ENCODE measurements at places on chromosomes 1 and 21.

GRCh38 chr1:176448340-176448739, 14.6 kb upstream of the PAPPA2 start:
- no peaks in the 10 kb centered on the region for H3K27me3 ChIP-seq
- no peak overlapping the region for H3K27ac ChIP-seq
- no peaks in the 10 kb centered on the region for H3K36me3 ChIP-seq
- H3K4me3 ChIP-seq = no peak overlapping the region

GRCh38 chr1:210364479-210364878, 35.8 kb downstream of the HHAT start:
- H3K36me3 ChIP-seq = no peaks in the 10 kb centered on the region
- DNase-seq = no peak
- peaks cover 3% of the 10 kb centered on the region for H3K4me1 ChIP-seq

DNA sequence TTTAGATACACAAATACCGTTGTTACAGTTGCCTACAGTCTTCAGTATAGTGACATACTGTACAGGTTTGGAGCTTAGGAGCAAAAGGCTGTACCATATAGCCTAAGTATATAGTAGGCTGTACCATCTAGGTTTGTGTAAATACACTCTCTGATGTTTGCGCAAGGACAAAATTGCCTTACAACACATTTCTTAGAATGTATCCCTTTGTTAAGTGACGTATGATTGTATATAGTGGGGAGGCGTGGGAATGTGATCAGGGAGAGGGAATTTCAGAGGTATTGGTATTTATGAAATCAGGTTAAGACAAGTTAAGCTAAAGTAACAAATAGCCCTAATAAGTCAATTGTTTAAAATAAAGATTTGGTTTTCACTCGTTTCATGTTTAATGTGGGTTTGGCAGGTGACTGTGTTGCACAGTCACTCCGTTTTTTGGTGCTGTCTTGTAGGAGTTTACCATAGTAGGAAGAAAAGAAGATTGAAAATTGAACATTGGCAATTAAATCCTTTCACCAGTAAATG, 2.7 kb downstream of the GORAB start:
- H3K27me3 ChIP-seq = no peaks in the 10 kb centered on the region
- no peak overlapping the region for H3K27ac ChIP-seq
- H3K4me3 ChIP-seq = no peak overlapping the region
- H3K36me3 ChIP-seq = no peaks in the 10 kb centered on the region
- DNase-seq = no peak

GRCh38 chr1:168767894-168768584, 39.0 kb upstream of the DPT start:
- no peak overlapping the region for H3K4me3 ChIP-seq
- DNase-seq = peak; percentile 49
- no peaks in the 10 kb centered on the region for H3K4me1 ChIP-seq
- H3K27ac ChIP-seq = peak overlapping the region; percentile 27
- H3K36me3 ChIP-seq = no peaks in the 10 kb centered on the region

- H3K27me3 ChIP-seq = no peaks in the 10 kb centered on the region
- H3K27ac ChIP-seq = no peak overlapping the region
- H3K4me3 ChIP-seq = no peak overlapping the region
- no peak for DNase-seq
- H3K36me3 ChIP-seq = no peaks in the 10 kb centered on the region
Measured at GRCh38 chr1:167575649-167576048, 22.1 kb upstream of the CREG1 start.

DNA sequence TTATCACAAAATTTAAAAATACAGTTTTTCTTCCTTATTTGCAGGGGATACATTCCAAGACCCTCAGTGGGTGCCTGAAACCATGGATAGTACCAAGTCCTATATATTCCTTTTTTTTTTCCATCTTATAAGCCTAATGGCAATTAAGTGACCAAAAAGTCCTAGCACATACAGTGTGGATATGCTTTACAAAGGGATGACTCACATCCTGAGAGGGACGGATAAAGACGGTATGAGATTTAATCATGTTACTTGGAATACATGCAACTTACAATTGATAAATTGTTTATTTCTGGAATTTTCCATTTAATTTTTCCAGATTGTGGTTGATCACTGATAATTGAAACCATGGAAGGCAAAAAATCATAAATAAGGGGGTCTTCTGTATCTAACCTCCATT, 181.2 kb upstream of the BRINP3 start:
- H3K36me3 ChIP-seq = no peaks in the 10 kb centered on the region
- no peak for DNase-seq
- H3K27ac ChIP-seq = no peak overlapping the region
- no peak overlapping the region for H3K4me3 ChIP-seq
- no peaks in the 10 kb centered on the region for H3K4me1 ChIP-seq

GRCh38 chr1:246597340-246597739, 31.1 kb downstream of the CNST start:
- peak; percentile 55 for DNase-seq
- H3K27ac ChIP-seq = no peak overlapping the region
- no peaks in the 10 kb centered on the region for H3K4me1 ChIP-seq
- H3K27me3 ChIP-seq = no peaks in the 10 kb centered on the region
- no peak overlapping the region for H3K4me3 ChIP-seq

DNA sequence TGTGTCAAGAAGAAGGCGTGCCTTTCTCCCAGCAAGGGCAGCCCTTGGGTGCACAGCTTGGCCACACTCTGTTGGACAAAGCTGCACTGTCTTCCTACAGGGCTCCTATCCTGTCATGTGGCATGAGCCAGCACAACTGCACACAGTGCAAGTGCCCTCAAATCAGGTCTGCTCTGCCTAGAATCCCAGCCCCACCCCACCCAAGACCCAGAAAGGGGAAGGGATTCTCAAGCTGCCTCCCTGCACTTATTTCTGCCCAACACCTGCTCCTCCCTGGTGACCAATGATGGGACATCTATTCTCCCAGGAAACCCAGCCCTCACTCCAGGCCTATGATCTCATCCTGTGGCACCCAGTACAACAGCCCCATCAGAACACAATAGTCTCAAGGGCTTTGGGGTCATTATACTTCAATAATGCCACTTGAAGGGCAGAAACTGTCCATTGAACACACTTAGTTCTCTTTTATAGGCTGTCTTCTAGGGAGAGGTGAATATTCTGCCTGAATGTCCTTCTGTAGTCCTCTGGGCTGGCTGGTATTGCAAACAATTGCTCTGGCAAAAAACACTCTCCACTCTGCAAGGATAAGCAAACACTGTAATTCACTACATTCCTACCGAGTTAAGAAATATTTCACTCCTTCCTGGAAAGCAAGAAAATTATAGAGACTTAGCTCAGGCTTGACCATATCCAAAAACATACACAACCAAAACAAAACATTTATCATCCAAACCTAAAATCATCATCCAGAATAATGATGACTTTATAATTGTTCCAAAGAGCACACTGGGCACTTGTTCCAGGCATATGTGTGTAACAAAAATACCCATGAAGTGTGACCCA, 43.1 kb upstream of the IGSF3 start:
- DNase-seq = no peak
- H3K36me3 ChIP-seq = no peaks in the 10 kb centered on the region
- H3K27me3 ChIP-seq = no peaks in the 10 kb centered on the region

GRCh38 chr21:45097827-45098387, 23.5 kb downstream of the ADARB1 start:
- no peak for DNase-seq
- H3K27me3 ChIP-seq = no peaks in the 10 kb centered on the region
- H3K27ac ChIP-seq = no peak overlapping the region
- no peak overlapping the region for H3K4me3 ChIP-seq
- H3K4me1 ChIP-seq = peaks cover 7% of the 10 kb centered on the region

- no peak for DNase-seq
- H3K36me3 ChIP-seq = no peaks in the 10 kb centered on the region
- no peak overlapping the region for H3K27ac ChIP-seq
- H3K4me1 ChIP-seq = peaks cover 35% of the 10 kb centered on the region
- H3K4me3 ChIP-seq = no peak overlapping the region
Measured at GRCh38 chr21:36701756-36702621, 3.1 kb downstream of the SIM2 start.

GRCh38 chr1:200665861-200666260, 3.8 kb downstream of the DDX59 start:
- no peaks in the 10 kb centered on the region for H3K36me3 ChIP-seq
- H3K27ac ChIP-seq = peak overlapping the region; percentile 33
- H3K4me1 ChIP-seq = no peaks in the 10 kb centered on the region
- no peak overlapping the region for H3K4me3 ChIP-seq

GRCh38 chr1:58465825-58466629, 80.5 kb downstream of the OMA1 start:
- H3K4me1 ChIP-seq = no peaks in the 10 kb centered on the region
- no peak overlapping the region for H3K4me3 ChIP-seq
- H3K27me3 ChIP-seq = no peaks in the 10 kb centered on the region
- DNase-seq = no peak
- H3K36me3 ChIP-seq = no peaks in the 10 kb centered on the region
- H3K27ac ChIP-seq = no peak overlapping the region

GRCh38 chr1:200115532-200115931, 88.0 kb downstream of the NR5A2 start:
- no peaks in the 10 kb centered on the region for H3K36me3 ChIP-seq
- DNase-seq = no peak
- no peak overlapping the region for H3K4me3 ChIP-seq
- H3K27ac ChIP-seq = no peak overlapping the region

DNA sequence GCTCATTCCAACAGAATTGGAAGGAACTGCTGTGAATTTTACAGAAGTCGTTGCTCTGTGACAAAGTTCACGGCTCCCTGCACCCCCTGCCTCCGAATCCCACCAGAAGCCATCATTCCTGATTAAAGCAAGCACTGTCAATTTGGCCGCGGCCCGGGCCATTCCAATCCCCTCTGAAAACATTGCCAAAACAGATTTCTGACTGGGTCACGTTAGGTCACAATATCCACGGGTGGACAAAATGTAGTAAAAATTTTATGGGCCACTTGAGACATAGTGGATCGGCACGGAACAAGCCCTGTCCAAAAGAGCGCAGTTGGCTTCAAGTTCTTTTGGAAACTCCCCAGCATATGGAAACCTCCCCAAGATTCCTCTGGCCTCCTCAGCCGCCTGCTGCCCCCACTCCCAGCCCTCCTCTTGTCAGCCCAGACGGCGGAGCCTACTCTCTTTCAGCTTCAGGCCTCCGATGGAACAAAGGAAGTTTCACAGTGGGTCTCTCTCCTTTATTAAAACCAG, 67.2 kb upstream of the IFNAR2 start:
- no peaks in the 10 kb centered on the region for H3K4me1 ChIP-seq
- H3K36me3 ChIP-seq = no peaks in the 10 kb centered on the region
- H3K27me3 ChIP-seq = no peaks in the 10 kb centered on the region
- DNase-seq = no peak
- H3K27ac ChIP-seq = no peak overlapping the region

DNA sequence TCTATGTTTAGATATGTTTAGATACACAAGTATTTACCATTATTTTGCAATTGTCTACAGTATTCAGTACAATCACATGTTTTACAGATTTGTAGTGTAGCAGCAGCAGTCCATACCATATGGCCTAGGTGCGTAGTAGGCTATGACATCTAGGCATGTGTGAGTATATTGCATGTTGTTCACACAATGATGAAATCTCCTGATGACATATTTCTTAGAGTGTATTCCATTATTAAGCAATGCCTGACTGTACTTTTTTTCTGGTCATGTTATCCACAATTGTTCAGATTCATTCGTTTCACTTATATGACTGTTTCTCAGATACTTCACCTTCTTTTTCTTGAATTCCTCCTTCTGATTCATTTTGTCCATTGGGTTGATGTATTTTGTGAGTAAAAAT, 9.9 kb upstream of the BACE2 start:
- H3K27ac ChIP-seq = no peak overlapping the region
- H3K4me3 ChIP-seq = no peak overlapping the region
- no peaks in the 10 kb centered on the region for H3K27me3 ChIP-seq
- no peak for DNase-seq
- H3K4me1 ChIP-seq = no peaks in the 10 kb centered on the region
- H3K36me3 ChIP-seq = no peaks in the 10 kb centered on the region

- no peaks in the 10 kb centered on the region for H3K4me1 ChIP-seq
- DNase-seq = no peak
- H3K27me3 ChIP-seq = no peaks in the 10 kb centered on the region
Measured at GRCh38 chr21:28154121-28154520, 838.6 kb downstream of the LTN1 start.

DNA sequence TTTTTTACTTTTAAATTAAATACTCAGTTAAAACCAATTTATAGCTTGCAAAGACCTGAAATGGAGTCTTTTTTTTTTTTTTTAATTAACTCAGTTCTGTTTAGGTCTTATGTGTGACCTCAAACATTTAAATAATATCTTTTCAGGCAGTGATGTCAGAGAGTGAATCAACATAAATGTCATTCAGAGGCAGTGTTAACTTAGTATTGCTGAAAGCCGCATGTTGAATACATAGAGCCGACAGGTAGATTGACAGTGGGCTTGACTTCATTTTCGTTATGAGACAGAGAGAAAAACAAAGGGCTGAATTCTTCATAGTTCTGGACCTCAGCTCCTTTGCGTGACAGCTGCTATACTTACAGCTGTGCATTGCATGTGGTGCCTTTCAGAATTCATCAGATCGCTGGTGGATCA, 51.5 kb downstream of the PRDM2 start:
- peaks cover 4% of the 10 kb centered on the region for H3K4me1 ChIP-seq
- no peak for DNase-seq
- no peak overlapping the region for H3K27ac ChIP-seq
- no peak overlapping the region for H3K4me3 ChIP-seq
- no peaks in the 10 kb centered on the region for H3K36me3 ChIP-seq

DNA sequence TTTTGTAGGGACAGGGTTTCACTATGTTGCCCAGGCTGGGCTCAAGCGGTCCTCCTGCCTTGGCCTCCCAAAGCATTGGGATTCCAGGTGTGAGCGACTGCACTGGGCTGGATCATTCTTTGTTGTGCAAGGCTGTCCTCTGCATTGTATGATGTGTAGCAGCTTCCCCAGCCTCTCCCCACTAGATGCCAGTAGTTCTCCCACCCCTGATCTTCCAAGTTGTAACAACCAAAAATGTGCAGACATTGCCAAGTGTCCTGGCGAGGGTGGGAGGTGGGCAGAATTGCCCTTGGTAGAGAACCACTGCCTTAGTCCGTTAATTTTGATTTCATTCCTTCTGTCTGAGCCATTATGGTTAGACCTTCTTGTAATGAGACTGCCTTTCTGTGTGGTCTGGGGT, 7.2 kb downstream of the GALNT2 start:
- no peaks in the 10 kb centered on the region for H3K4me1 ChIP-seq
- H3K4me3 ChIP-seq = no peak overlapping the region
- H3K27ac ChIP-seq = no peak overlapping the region

- no peak overlapping the region for H3K4me3 ChIP-seq
- no peak for DNase-seq
- H3K36me3 ChIP-seq = no peaks in the 10 kb centered on the region
- H3K27me3 ChIP-seq = no peaks in the 10 kb centered on the region
Measured at GRCh38 chr1:161872506-161872905, 106.4 kb downstream of the ATF6 start.

GRCh38 chr1:91864017-91864700, 21.8 kb downstream of the TGFBR3 start:
- peak overlapping the region; percentile 58 for H3K27ac ChIP-seq
- no peak overlapping the region for H3K4me3 ChIP-seq
- no peaks in the 10 kb centered on the region for H3K36me3 ChIP-seq
- H3K4me1 ChIP-seq = no peaks in the 10 kb centered on the region
- no peaks in the 10 kb centered on the region for H3K27me3 ChIP-seq
